ENCODE measurements at places on chromosomes 5 and 9. TPM values are rescaled to one million over a fixed set of nuclear protein-coding genes. Genes with fewer than 3 reads are reported as not detected.
A peak's percentile ranks its signal among the peaks of the same experiment; 100 is the strongest.

CNTNAP3B gene
- 18.9 TPM for total RNA-seq

IL31RA gene
- total RNA-seq, result not detected

IFNA13 gene
- total RNA-seq, result not detected

CORO2A gene
- total RNA-seq, result 99.6 TPM

SLC23A1 gene
- 1.7 TPM for total RNA-seq

CCNI2 gene
- total RNA-seq, result 7.1 TPM

PRDM9 gene
- not detected for total RNA-seq

PCDHGA12 gene
- total RNA-seq, result 6.8 TPM

ACTBL2 gene
- not detected for total RNA-seq

WDR38 gene
- total RNA-seq, result not detected

PCDHA13 gene
- total RNA-seq, result not detected

PLEKHG4B gene
- not detected for total RNA-seq

SPATA6L gene
- 18.2 TPM for total RNA-seq

PDE6A gene
- not detected for total RNA-seq

AJM1 gene
- total RNA-seq, result 10.6 TPM

C9orf153 gene
- not detected for total RNA-seq

WNT8A gene
- total RNA-seq, result not detected

CCL27 gene
- not detected for total RNA-seq

TAF11L5 gene
- total RNA-seq, result not detected

REEP2 gene
- total RNA-seq, result 1.9 TPM

GRCh38 chr5:152271420-152271819, 133.7 kb downstream of the NMUR2 start:
- DNase-seq, result no peak

DNA sequence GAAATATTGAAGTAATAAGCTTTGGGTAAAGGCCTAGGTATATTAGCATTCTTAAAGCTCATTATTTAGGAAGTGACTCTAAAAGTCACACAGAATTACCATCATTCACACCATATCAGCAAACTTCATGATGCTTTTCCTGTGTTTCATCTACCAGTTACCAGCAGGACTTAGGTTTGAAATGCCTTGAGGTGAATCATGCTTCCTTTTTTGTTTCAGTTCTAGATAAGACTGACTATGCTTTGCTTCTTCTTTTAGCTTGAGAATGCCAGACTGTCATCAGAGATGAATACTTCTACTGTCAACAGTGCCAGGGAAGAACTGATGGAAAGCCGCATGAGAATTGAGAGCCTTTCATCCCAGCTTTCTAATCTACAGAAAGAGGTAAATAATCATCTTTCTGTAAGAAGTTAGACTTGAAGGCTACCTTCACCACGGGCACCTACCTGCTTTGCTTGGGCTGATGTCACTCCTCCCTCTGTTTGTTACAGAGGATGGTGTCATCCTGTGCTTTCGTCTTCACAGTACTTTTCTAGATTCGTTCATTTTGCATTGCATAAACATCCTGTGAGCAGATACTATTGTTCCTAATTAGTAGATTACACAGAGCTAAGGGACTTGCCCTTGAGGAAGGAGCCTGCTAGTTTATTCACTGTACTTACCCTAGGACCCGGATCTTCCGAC, 34.7 kb downstream of the LMNB1 start:
- no peak for DNase-seq

GRCh38 chr5:66515209-66515608, 81.0 kb upstream of the MAST4 start:
- no peak for DNase-seq

DNA sequence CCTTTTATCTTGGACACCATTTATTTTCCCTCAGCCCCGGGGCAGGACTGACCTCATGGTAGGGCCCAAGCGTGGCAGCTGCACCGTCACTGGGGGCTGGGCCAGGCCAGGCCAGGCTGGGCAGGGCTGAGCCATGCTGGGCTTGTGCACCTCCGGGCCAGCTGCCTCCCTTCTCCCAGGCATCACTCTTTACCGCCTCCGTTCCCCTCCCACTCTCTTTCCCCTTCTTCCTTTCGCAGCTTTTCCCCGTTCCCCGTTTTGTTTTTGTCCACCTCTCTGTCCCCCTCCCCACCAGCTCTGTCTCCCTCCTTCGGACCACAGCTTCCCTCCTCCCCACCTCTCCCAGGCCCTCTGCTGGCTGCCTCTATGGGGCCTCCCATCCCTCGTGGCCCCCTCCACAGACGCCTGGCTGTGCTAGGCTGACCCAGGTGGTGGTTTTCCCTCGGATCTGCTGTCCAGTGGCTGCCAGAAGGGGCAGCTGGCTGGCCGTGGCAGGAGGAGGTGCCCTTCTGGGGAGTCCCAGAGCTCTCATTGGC, 17.9 kb downstream of the FGF18 start:
- DNase-seq, result no peak

GRCh38 chr5:80620211-80620610, 34.2 kb upstream of the MSH3 start:
- no peak for DNase-seq

GRCh38 chr5:72268753-72269410, 51.2 kb downstream of the MRPS27 start:
- no peak for DNase-seq

- DNase-seq, result no peak
Measured at GRCh38 chr9:1034271-1034670, 15.9 kb upstream of the DMRT2 start.

DNA sequence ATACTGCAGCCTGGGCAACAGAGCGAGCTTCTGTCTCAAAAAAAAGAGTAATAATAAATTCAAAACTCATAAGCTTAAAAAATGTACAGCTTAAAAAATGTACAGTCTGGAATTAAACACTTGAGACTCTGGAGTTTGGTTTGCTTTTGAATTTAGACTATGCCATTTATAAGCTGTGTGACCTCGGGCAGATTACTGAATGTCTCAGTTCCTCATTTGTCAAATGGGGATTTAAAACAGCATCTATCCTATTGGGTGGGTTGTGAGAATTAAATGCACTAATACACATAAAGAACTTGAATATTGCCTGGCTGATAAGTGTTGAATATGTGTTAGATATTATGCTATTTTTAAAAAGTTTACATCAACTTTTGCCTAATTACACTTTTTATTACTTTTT, 98.4 kb downstream of the SCAMP1 start:
- no peak for DNase-seq

DNA sequence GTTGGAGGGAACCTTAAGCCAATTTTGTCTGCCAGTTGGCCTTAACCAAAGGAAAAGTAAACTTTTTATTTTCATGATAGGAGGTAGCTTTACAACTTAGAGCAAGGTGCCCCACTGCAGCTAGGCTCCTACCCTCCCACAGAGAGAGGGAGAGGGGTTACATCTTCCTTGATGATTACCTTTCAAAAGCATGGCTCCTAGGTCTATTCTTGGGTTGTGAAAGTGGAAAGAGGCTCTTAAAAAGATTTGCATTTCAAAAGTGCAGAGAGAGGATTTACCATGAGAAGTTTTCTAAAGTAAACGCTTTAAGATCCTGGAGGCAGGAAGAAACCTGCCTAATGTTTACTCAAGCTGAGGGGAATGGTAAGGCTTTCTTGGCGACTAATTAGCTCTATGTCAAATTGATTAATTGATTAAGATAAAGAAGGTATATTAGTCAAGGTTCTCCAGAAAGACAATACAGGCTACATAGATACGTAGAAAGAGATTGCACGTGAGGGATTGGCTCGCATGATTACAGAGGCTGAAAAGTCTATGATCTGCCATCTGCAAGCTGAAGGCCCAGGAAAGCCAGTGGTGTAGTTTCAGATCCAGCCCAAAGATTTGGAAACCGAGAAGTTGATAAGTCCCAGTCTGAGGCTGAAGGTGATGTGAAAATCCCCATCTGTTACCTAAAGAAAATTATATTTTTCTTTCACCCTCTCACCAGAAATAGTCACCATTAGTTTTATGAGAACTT, 333.8 kb upstream of the CTNND2 start:
- no peak for DNase-seq

GRCh38 chr5:32460702-32461101, 16.2 kb upstream of the ZFR start:
- DNase-seq, result no peak

DNA sequence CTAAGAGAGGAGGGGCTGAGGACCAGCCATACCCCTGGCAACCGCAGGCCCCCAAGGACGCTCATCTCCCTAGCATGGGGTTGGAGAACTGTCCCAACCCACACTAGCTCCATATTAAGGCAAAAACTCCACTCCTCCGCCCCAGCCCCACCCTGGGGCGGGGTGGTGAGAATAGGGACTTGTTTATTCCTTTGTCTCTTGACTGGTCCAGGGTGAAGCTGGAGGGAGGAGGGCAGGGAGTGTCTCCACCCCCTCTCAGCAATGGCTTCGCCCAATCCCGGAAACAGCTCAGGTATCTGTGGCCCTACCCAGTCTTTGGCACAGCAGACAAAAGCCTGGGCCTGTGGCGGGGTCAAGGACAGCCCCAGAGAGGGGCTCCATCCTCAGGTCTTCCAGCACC, 16.9 kb downstream of the PRRX2 start:
- no peak for DNase-seq

GRCh38 chr9:91315191-91315590, 46.5 kb downstream of the AUH start:
- no peak for DNase-seq

GRCh38 chr9:136536721-136537241, 9.1 kb downstream of the NOTCH1 start:
- no peak for DNase-seq

GRCh38 chr9:98149422-98149821, 30.4 kb upstream of the TRIM14 start:
- DNase-seq, result peak; percentile 23

GRCh38 chr5:180553530-180553929, 37.8 kb downstream of the SCGB3A1 start:
- no peak for DNase-seq

GRCh38 chr9:100499460-100499859, 26.5 kb downstream of the TMEFF1 start:
- DNase-seq, result no peak

DNA sequence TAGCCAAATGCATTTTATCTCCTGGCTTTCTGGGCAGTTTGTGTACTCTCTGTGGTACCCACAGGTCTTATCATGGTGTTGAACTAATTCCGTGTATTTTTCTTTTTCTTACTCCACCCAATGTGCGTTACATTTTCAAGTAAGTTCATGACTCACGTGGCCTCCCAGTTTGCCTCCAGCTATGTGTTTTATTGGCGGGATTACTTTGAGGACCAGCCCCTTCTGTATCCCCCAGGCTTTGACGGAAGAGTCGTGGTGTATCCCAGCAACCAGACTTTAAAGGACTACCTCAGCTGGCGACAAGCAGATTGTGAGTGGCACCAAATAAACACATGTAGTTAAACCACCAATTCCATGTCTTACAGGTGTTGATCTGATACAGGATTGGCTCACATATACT, 3.2 kb downstream of the THG1L start:
- DNase-seq, result no peak

GRCh38 chr5:56501781-56502557, 268.8 kb upstream of the ANKRD55 start:
- no peak for DNase-seq

GRCh38 chr9:136602193-136602885, 56.5 kb upstream of the NOTCH1 start:
- no peak for DNase-seq

DNA sequence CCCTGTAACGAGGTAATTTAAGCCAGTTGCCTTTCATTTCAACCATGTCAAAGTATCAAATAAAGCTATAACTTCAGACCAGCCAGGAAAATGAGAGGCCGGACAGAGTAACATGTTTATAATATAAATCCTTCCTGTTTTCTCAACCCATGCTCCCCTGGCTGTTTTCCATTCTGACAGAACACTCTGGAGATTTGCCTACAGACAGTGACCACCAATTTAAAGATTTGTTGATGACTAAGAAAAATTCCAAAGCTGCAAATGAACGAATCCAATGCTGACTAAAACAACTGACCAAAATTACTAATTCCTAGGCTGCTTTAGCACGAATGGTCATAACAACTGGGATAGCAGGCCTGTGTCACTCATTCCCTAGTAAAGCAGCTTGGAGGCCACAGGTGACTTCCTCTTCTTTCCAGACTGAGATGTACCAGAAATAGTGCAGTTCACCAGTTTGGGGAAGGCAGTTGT, 141.4 kb downstream of the AOPEP start:
- DNase-seq, result no peak

GRCh38 chr9:97983589-97984187, 547 bp downstream of the ANP32B start:
- peak; percentile 82 for DNase-seq

GRCh38 chr9:111113712-111114111, 75.4 kb upstream of the LPAR1 start:
- DNase-seq, result no peak
